ENCODE measurements at places on chromosomes 5 and 9. TPM values are rescaled to one million over a fixed set of nuclear protein-coding genes. Genes with fewer than 3 reads are reported as not detected.

DNA sequence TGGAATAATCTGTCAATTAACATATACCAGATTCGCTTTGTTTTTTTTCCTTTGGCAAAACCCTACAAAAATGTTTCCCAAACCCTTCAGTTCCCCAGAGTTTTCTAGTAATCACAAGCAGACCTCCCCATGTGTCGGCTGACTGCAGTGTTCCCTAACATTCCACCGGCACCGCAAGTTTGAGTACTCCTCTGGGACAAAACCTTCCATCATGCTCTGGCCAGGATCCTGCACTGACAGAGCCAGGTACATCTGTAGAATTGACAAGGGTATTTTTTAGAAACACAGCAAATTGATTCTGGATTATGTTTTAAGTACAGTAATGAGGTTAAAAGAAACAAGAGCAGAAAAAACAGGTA lies 174.7 kb downstream of the GAS1 start:
- DNase-seq, result no peak

- DNase-seq, result no peak
Measured at GRCh38 chr5:138033907-138034306, 1.0 kb upstream of the FAM13B start.

DNA sequence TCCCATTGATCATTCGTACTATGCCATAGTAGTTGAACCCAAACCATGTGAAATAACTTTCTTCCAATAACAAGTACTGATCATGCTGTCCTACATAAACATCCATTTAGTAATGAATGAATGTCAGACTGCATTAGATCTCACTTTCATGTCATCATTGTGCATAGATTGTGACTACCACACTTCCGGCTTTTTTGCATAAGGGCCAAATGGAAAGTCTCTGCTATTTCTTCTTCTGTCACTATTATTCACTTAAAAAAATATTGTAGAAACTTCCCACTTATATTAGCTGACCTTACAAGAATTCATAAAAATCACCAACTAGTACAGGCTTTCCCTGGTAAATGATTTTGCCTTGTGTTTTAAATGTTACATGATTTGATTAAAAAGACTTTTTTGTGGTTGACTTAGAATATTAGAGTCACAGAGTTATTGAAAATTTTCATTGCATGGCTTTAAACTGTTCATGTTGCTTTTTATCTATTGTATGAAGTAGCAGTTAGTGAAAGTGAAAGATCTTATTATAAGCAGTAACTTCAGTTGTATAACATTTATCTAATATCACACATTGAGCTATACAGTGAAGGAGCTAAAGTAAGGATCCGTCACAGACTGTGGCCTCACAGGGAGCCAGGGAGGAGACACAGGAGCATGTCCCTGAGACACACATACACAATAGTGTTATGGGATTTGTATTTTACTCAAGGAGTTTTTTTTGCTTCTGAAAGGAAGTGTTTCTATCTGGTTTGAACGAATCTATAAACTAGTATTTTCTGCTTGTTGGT lies 33.9 kb downstream of the LMNB1 start:
- no peak for DNase-seq

DNA sequence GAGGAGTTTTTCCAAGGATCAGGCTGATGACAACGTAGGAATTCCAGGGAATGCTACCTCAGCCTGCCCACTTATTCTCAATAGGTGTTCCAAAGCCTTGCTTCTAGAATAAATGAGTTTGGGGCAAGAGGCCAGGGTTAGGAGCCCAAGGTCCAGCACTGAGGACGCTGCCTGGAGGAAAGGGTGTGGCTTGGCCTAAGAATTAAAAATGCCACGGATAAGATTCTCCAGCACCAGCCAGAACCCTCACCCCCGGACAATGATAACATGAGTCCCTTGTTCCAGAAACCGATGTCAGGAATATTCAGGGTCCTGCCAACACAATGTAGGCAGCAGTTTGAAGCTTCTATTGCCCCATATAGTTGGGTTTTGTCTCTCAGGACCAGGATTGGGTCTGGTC lies 7.6 kb downstream of the SPRY4 start:
- DNase-seq, result no peak

- no peak for DNase-seq
Measured at GRCh38 chr9:94166976-94167346, 82.7 kb downstream of the PTPDC1 start.

PCDHGB7 gene
- total RNA-seq, result 4.4 TPM

GRCh38 chr5:120901199-120901598 lies 437.1 kb downstream of the PRR16 start:
- DNase-seq, result no peak

PCDH12 gene
- total RNA-seq, result not detected

- DNase-seq, result no peak
Measured at GRCh38 chr5:11709021-11709420, 195.2 kb downstream of the CTNND2 start.

SPATA9 gene
- total RNA-seq, result not detected

DNA sequence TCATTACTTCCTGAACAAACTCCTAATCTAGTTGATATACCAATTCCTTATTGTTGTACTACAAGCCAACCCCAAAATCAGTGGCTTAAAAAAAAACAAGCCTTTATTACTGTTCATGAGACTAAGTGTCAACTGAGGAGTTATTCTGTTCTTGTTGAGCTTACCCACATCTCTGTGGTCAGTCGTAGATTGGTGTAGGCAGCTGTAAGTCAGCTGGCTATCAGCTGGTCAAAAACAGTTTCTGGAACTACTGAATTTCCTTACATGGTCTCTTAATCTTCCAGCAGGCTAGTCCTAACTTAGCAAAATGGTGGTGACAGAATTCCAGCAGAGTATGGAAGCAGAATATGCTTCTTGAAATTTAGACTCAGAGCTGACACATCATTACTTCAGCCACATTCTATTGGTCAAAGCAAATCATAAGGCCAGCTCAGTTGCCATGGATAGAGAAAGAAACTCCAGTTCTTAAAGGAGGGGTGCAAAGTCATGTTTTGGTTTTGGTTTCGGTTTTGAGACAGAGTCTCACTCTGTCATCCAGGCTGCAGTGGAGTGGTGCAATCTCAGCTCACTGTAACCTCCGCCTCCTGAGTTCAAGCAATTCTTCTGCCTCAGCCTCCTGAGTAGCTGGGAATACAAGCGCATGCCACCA lies 386.1 kb upstream of the MPDZ start:
- no peak for DNase-seq

ZNF300 gene
- total RNA-seq, result not detected

- DNase-seq, result no peak
Measured at GRCh38 chr5:93428868-93429267, 152.2 kb downstream of the NR2F1-AS1 start.

DNA sequence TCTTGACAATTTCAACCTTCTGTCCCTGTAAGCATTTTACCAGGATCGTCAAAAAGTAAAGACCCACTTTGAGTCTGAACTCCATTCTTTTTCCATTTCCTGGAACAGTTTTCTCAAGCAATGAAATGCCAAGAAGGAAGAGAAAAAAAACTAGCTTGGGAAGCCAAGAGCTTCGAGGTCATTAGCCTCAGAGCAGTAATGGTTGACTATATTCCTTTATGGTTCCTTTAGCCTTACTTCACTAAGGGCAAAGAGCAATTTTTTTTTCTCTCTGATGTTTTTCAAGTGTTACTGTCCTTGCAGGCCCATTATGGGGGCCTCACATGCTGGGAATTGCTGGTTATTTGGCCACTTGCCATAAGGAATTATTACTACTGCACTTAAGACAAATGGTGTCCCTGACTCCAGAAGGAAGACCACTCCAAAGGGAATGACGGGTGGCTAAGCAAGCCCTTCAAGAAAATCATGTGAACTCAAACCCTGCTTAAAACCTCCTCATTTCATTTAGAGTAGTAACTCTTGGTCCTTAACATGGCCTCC lies 37.1 kb downstream of the BNC2 start:
- no peak for DNase-seq

DNA sequence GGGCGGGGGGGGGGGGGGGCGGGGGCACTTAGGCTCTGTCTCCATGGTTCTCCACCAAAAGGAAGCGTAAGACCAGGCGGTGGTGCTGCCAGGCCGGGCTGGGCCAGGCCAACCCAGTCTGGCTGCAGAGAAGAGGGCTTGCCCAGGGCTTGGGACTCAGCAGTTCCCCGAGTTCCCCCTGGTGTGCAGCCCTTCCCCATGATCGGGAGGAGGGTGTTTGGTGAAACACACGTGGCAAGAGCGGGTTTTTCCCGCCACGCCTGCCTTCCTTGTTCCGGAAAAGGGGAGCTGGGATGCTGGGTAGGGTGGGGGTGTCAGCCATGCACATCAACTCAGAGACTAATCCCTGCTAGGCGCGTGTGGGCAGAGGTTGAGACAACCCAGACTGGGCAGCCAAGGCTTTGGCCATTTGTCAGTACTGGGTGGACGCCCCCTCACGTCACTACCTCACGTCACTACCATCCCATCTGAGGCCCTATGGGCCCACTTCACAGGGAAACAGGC lies 32.9 kb downstream of the PRRX2 start:
- DNase-seq, result peak; percentile 75

GRCh38 chr5:72206160-72206559 lies 98.9 kb downstream of the MAP1B start:
- no peak for DNase-seq

GRCh38 chr5:178465861-178466288 lies 124.3 kb downstream of the COL23A1 start:
- DNase-seq, result peak; percentile 18

- DNase-seq, result no peak
Measured at GRCh38 chr5:112929336-112930081, 7.5 kb upstream of the REEP5 start.

C5orf58 gene
- 4.3 TPM for total RNA-seq

DNA sequence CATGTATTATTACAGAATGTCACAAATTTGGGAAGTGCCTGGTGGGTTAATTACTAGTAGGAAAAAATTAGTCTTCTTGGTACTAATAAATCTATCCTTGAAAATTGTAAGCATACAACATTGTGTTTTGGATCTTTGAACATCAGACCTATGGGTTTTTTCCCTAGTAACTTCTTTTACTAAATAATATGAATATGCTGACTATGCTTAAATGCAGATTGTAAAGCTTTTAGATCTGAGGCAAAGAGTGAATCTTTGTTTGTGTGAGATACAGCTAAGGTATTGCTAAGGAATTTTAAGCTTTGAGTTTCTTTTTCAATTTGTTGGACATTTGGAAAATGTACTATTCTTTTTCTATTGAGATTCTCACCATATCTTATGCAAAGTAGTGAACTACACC lies 390.6 kb upstream of the CCNH start:
- DNase-seq, result no peak

F2RL1 gene
- 40.7 TPM for total RNA-seq

DNA sequence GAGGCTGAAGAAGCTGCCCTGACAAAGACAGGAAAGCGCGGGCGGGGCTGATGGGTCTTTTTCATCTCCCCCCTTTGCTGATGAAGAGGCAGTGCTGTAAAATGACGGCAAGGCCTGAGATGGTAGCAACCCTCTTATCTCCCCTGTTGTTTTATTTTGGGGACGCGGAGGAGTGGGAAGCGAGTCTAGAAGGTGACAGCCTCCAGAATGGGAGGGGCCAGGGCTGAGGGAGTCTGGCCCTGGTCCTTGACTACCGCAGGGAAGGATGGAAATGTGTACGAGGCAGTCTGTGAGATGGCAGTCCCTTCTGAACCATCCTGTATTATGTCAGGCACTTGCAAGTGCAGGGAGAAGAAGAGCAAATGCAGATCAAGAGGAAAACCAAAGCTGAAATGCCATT lies 46.1 kb upstream of the TCERG1 start:
- DNase-seq, result no peak

DNA sequence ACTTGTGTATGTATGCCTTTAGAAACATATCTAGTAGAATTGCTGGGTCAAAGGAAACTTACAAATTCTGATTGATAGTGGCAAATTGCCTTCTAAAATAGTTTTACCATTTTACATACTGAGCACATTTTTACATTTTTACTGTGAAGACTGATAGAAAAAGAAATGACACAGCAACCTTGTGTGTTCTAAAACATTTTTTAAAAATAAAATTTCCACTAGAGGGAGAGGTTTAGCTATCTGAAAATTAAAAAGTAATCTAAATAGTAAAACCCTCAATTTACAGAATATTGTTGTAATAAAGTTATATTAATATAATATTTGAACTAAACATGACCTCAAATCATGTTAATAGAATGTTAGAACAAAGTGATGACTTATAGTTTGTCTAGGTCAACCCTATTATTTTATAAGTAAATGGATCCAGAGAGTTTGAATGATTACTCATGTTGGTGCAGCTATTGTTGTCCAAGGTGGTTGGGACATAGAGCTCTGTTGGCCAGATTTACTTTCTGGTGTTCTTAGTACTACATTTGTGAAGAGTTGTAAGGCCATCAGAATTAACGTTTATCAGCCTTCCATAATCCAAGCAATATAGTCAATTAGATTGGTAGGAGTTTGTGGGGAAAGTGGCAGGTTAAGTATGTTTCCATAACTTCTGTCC lies 17.2 kb downstream of the CENPP start:
- DNase-seq, result no peak

DNA sequence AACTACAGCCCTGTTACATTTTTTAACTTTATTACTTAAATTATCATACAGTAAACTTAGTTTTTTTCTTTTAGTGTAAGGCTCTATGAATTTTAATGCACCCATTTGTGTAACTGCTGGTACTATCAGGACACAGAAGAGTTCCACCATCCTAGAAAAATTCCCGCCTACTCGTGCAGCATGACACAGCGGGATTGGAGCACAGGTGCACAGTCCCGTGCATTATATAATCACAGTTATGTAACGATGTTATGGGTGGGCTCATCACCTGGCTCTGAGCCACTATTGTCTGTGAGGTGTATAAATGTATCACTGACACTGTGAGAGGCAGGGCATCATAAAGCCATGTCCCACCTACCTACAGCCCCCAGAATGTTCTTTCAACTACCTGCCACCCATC lies 80.7 kb downstream of the DRD1 start:
- no peak for DNase-seq

DNA sequence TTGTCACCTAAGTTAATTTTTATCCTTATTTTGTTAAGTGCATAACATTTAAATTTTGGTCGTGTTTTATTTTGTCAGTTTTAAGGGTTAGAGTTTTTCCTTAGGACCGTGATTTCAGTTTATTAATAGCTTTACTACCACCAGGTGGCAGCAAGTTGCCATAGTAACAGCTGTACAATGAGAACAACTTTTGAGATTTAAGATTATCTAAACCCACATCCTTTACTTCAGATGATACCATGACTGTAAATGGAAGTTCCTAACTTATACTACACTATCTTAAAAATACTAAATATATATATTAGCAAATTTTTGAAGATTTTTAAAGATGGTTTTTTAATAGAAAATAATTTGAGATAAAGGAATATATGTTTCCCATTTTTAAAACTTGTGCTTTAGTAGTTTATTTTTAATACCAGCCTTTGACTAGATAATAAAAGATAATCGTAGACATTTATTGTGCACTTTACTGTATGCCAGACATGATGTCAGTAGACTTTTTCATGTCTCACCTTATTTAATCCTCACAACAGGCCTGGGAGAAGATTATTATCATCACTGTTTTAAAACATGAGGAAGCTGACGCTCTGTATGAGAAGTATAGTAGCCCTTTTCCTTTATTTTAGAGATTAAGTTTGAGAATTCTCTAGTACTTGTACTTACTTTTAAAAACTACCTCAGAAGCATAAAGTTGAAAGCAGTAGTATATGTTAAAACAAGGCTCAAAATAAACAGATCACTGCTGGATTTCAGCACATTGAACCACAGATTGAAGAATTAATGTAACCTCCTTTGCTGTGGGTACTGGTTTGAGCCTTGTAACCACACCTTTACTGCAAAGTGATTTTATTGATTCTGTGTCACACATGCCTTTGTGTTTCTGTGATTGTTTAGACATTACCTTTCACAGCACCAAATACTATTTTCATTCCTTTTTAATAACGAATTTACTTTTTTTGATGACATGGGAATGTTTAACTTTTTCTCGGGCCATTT lies 27.5 kb downstream of the SREK1 start:
- DNase-seq, result no peak

NR6A1 gene
- total RNA-seq, result 91.1 TPM

MEGF9 gene
- 0.67 TPM for total RNA-seq

- no peak for DNase-seq
Measured at GRCh38 chr9:12503606-12504122, 189.5 kb upstream of the TYRP1 start.

Measured in H7 (cell line).